ENCODE measurements at places on chromosomes 11 and 22.
A peak's percentile ranks its signal among the peaks of the same experiment; 100 is the strongest.

DNA sequence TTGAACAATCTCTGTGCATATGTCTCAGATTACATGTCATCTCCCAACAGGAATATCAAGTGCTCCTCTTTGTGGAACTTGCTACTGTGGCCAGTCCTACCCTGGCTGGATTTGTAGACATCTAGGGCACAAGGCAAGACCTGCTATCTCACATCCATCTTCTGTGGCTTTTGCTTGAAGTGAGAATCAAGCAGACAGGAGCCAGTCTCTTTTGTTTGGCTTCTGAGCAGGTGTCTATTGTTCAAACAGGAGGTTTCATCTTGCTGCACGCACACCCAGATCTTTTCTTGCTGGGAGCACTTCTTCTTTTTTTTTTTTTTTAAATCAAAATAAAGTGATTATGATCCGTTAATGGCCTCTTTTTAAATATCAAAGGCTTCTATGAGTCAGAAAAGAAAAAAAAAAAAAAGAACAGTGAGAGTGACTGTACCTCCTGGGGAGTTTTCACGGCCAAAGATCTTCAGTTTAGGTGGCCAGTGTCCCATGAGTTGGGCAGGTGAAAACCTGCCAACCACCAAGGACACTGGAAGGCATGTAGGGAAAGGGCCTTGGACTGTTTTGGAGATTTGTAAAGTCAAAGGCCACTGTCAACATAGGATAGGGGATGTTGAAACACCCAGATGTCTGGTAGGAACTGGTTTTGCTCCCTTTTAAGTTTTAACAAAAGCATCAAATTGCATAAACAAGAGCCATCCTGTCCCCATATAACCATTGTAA, 78.1 kb downstream of the CD44 start:
- no peak for DNase-seq

GRCh38 chr22:22555596-22555995, 3.5 kb downstream of the PRAME start:
- DNase-seq = peak; percentile 17

DNA sequence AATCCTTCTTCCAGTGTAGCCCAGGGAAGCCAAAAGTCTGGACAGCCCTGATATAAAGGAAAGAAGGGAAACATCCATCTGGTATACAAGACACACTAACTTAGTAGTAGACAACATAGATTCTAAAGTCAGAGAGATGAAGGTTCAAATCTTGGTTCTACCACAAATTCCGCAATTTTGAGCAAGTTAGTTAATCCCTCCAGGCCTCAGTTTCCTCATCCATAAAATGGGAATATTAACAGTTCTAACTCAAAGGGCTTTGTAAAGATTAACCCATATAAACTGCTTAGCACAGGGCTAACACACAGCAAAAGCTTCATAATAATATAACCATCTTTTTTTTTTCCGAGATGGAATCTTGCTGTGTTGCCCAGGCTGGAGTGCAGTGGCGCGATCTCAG, 10.7 kb downstream of the LRP4 start:
- DNase-seq = no peak

DNA sequence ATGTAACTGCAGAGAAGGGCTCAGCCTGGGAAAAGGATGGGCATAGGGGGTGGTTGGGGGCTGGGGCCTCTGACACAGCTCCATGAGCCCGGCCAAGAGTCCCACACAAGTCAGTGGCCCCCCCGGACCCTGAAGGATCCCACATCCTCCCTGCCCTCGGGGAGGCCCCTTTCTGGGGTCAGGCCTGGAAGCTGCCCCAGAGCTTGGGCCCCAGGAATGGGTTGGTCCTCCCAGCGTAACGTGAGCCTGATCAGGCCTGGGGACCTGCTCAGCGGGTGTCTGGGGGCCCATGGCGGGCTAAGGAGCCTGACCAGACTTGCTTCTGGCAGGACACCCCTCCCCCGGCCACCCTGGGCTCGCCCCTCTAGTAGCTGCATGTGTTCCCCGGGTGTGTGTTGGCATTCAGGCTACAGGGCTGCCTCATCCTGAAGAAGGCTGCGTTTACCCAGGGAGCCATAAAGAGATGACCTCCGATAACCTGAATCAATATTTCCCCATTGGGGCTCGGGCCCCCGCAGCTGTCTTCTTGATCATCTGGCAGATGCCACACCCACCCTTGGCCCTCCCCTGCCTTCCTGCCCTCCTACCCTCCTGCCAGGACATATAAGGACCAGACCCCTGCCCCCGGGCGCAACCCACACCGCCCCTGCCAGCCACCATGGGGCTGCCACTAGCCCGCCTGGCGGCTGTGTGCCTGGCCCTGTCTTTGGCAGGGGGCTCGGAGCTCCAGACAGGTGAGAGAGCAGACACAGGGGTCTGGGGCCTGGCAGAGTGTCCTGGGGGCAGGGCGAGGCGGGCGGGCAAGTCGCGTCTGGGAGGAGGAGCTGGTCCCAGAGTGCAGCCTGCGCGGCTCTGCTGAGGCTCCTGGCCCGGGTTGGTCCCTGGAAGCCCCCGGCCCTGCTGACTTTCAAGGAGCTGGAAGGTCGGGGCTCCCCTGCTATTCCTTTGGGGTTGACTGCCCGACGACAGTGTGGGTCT, at the start of gene MUC2:
MUC2 (plus strand) TSS at position 631 of the 978 bp plus-strand sequence.
- DNase-seq = no peak

- DNase-seq = no peak
Measured at GRCh38 chr11:62374801-62375200, 37.6 kb downstream of the ASRGL1 start.

DNA sequence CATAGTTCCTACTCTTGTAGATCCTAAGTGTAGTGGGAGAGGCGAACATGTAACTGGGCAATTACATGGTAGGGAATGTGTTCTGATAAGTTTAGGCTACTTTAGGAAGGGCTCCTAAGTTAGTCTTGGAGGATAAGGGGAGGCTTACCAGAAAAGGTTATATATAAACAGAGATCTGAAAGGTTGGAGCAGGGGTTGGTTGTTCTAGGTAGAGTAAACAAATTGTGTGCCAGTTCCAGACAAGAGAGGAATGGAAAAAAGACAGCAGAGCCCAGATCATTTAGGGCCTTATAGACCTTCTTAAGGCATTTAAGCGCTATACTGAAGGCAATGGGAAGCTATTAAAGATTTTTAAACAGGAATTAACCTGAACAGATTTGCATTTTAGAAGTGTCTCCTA, 74.4 kb downstream of the TRIM44 start:
- DNase-seq = no peak

- no peak for DNase-seq
Measured at GRCh38 chr11:62708392-62708791, 916 bp downstream of the GNG3 start.

Data from NCI-H82 (cell line).